ENCODE measurements at places on chromosomes 5 and 9.
A peak's percentile ranks its signal among the peaks of the same experiment; 100 is the strongest.

- peak; percentile 89 for DNase-seq
Measured at GRCh38 chr9:131277910-131278701, 1.8 kb upstream of the FAM78A start.

GRCh38 chr9:137406876-137407589 lies 15.9 kb downstream of the EXD3 start:
- DNase-seq = peak; percentile 90

- no peak for DNase-seq
Measured at GRCh38 chr5:12217039-12217438, 312.8 kb upstream of the CTNND2 start.

GRCh38 chr5:179273441-179274145 lies 71.7 kb downstream of the ADAMTS2 start:
- DNase-seq = no peak

- no peak for DNase-seq
Measured at GRCh38 chr5:102283102-102283797, 12.8 kb downstream of the SLCO4C1 start.

Measured in dermis microvascular lymphatic vessel endothelial cell (primary cell).